ENCODE measurements at places on chromosomes 3 and 15.

DNA sequence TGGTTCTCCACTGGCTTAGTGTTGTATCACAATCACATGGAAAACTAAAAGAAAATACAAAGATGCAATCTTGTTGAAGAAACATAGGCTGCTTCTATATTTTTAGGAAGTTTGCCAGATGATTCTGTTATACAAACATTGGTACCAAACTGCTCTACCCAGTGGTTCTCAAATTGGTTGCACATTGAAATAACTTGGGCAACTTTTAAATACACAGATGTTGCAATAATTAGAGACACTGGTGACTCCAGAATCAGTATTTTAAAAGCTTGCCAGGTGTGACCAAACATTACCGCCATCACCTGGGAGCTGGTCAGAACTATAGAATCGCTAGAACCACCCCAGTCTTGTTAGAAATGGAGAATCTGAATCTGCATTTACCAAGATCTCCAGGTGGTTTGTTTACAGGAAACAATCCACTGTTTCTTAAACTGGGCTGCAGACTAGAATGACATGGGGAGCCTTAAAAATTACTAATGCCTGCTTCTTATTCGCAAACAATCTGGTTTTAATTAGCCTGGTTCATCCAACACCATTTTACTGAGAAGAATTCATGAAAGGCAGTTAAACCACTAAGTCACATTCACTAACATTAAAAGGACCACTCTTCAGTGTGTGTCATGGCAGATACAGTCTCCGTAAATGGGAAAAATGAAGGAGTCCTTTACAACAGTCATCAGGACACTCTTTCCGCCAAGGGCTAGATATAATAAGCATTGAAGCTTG is 76.5 kb downstream of the ACAP2 start:
- no peak overlapping the region for H3K4me3 ChIP-seq
- no peak for DNase-seq
- no peak overlapping the region for H3K27ac ChIP-seq
- H3K4me1 ChIP-seq: peaks cover 2% of the 10 kb centered on the region

DNA sequence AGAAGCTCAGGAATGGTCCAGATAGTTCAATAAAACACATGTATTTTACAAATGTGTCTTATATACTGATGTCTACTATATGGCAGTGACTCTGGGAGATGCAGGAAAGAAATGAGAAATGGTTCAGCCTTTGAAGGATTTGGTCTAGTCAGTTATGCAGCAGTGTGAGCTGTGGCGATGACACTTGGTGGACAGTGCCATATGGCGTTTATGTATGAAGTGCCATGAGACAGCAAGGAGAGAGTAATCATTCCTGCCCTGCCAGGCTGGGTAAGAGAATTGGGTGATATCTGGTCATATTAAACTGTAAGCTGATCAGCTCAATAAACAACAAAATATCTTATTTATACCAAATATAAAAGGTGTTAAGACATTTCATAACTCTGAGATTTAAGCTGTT is 47.6 kb upstream of the ANP32A start:
- no peaks in the 10 kb centered on the region for H3K36me3 ChIP-seq
- DNase-seq: peak; percentile 24
- no peak overlapping the region for H3K4me3 ChIP-seq
- H3K4me1 ChIP-seq: no peaks in the 10 kb centered on the region

GRCh38 chr15:81293728-81294515 is 30.0 kb downstream of the STARD5 start:
- H3K27me3 ChIP-seq: no peaks in the 10 kb centered on the region
- DNase-seq: peak; percentile 93
- peaks cover 72% of the 10 kb centered on the region for H3K4me1 ChIP-seq
- H3K4me3 ChIP-seq: peak overlapping the region; percentile 94

DNA sequence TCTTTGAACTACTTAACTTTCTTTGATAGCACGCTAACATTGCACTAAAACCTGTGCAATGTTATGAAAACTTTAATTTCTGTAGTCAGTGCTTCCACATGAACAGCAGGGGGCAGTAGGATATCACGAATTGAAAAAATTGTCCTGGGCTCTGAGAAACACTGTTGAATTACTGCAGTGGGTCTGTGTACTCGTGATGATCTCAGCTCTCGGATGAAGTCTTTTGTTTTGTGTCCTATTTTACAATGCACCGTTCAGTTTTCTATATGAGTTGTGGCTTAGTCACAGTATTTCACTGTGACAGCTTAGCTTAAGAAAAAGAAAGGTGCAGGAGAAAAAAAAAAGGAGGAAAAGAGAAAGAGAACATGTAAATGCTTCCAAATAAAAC is 141.3 kb upstream of the CCDC54 start:
- H3K4me3 ChIP-seq: peak overlapping the region; percentile 71
- no peaks in the 10 kb centered on the region for H3K36me3 ChIP-seq
- peaks cover 17% of the 10 kb centered on the region for H3K27me3 ChIP-seq
- H3K4me1 ChIP-seq: peaks cover 11% of the 10 kb centered on the region
- peak; percentile 88 for DNase-seq
- no peak overlapping the region for H3K27ac ChIP-seq

DNA sequence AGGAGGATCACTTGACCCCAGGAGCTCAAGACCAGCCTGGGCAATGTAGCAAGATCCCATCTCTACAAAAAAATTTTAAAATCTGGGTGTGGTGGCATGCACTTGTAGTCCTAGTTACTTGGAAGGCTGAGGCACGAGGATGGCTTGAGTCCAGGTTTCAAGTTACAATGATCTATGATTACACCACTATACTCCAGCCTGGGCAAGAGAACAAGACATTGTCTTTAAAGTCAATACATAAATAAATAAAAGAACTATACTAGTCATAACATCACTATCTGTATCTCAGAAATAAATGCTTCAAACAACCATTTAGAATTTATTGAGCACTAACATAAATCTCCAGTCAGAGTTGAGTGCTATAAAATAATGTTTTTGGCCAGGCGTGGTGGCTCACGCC is 8.5 kb upstream of the PHLDB2 start:
- no peak overlapping the region for H3K27ac ChIP-seq
- DNase-seq: no peak
- no peaks in the 10 kb centered on the region for H3K36me3 ChIP-seq
- H3K4me3 ChIP-seq: no peak overlapping the region
- peaks cover 3% of the 10 kb centered on the region for H3K4me1 ChIP-seq

- peaks cover 13% of the 10 kb centered on the region for H3K4me1 ChIP-seq
- H3K36me3 ChIP-seq: no peaks in the 10 kb centered on the region
- peak; percentile 98 for DNase-seq
- no peaks in the 10 kb centered on the region for H3K27me3 ChIP-seq
- peak within 1 kb of the TSS; percentile 95 for H3K4me3 ChIP-seq
Measured at GRCh38 chr3:27368831-27369607, at the start of gene NEK10. Gene NEK10 (minus strand): TSS chr3:27369383. CDS start chr3:27352882, 16,501 bp downstream.

DNA sequence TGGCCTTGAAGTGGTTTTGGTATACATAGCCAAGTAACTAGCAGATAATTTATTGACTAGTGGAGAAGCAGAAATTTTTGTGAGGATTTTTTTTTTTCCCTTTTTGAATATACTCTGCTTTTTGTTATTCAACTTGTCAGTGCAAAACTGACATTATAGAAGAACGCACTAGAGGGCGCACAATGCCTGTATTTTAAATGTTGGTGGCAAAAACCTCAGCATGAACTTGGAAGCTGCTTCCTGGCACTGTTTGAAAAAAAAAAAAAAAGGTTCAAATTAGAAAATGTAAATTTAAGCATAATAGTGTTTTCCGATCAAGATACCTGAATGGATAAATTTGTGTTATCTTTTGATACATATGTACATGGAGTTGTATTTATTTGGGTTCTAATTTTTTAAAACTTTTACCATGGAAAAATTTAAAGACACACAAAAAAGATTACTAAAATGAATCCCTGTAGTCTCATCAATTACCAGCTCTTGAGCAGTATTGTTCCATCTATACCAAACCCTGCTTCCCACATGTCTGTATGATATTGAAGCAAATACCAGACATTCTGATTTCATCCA is 56.0 kb downstream of the SLC25A26 start:
- H3K27me3 ChIP-seq: no peaks in the 10 kb centered on the region
- H3K27ac ChIP-seq: no peak overlapping the region
- no peak overlapping the region for H3K4me3 ChIP-seq
- H3K36me3 ChIP-seq: peaks cover 5% of the 10 kb centered on the region
- peaks cover 7% of the 10 kb centered on the region for H3K4me1 ChIP-seq
- DNase-seq: peak; percentile 90

- H3K27me3 ChIP-seq: peaks cover 29% of the 10 kb centered on the region
- H3K4me3 ChIP-seq: no peak overlapping the region
Measured at GRCh38 chr15:99055555-99056134, 48.1 kb upstream of the PGPEP1L start.

- peaks cover 2% of the 10 kb centered on the region for H3K27me3 ChIP-seq
- peaks cover 45% of the 10 kb centered on the region for H3K4me1 ChIP-seq
- peaks cover 29% of the 10 kb centered on the region for H3K36me3 ChIP-seq
- H3K27ac ChIP-seq: peak overlapping the region; percentile 98
- no peak for DNase-seq
Measured at GRCh38 chr15:92880796-92881195, 19.3 kb upstream of the CHD2 start.

- H3K4me3 ChIP-seq: no peak overlapping the region
- H3K36me3 ChIP-seq: peaks cover 2% of the 10 kb centered on the region
- no peak for DNase-seq
- H3K4me1 ChIP-seq: peaks cover 40% of the 10 kb centered on the region
- peaks cover 75% of the 10 kb centered on the region for H3K27me3 ChIP-seq
Measured at GRCh38 chr15:94587113-94587512, 355.8 kb downstream of the MCTP2 start.

DNA sequence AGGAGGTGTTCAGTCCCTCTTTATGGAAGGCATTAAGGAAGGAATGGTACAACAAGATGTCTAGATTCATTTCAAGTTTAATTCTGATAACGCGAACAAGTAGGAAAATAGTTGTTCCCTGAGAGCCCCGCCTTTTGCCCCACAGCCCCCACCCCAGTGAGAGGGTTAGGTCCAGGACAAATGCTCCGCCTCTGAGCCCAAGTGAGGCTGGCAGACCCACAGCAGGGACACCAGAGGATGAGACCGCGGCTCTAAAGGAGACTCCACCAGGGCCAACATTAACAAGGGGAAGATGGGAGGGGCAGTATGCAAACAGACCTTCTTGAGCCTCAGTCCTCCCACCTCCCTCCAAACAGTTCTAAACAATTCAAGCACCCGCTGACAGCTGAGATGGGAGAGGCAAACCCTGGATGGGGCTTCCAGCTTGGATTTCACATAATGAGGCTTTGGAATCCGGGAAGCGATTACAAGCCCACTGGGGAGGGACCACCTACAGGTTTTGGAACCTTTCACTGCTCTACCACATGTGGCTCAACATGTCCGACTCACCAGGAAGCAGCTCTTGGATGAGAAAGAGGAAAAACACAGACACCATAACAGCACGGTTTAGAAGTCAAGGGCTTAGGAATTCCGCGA is 42.9 kb upstream of the IREB2 start:
- H3K4me1 ChIP-seq: no peaks in the 10 kb centered on the region
- no peaks in the 10 kb centered on the region for H3K27me3 ChIP-seq
- DNase-seq: no peak
- H3K4me3 ChIP-seq: no peak overlapping the region

- peaks cover 8% of the 10 kb centered on the region for H3K4me1 ChIP-seq
- peak within 1 kb of the TSS; percentile 80 for H3K4me3 ChIP-seq
- DNase-seq: peak; percentile 96
- peaks cover under 1% of the 10 kb centered on the region for H3K36me3 ChIP-seq
Measured at GRCh38 chr15:90249203-90249863, at the start of gene TTLL13. Gene TTLL13 (plus strand): TSS chr15:90249556. CDS start chr15:90250631, 1,075 bp downstream.

GRCh38 chr15:59867086-59867855 is 136.8 kb upstream of the FOXB1 start:
- no peak overlapping the region for H3K27ac ChIP-seq
- H3K27me3 ChIP-seq: peaks cover 29% of the 10 kb centered on the region
- DNase-seq: no peak
- no peaks in the 10 kb centered on the region for H3K36me3 ChIP-seq
- H3K4me1 ChIP-seq: no peaks in the 10 kb centered on the region

DNA sequence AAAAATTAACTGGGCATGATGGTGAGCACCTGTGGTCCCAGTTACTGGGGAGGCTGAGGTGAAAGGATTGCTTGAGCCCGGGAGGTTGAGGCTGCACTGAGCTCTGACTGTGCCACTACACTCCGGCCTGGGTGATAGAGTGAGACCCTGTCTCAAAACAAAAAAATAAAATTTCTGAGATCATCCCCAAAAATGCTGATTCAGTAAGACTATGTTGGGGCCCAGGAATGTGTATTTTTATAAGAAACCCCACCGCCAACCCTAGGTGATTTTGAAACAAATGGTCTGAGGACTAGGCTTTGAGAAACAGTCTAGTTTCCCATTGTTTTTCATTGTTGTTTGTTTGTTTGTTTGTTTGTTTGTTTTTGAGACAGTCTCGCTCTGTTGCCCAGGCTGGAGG is 4.1 kb downstream of the SLC27A2 start:
- no peaks in the 10 kb centered on the region for H3K27me3 ChIP-seq
- peak overlapping the region; percentile 50 for H3K4me3 ChIP-seq
- peaks cover 58% of the 10 kb centered on the region for H3K36me3 ChIP-seq
- peaks cover 62% of the 10 kb centered on the region for H3K4me1 ChIP-seq
- no peak for DNase-seq

Measured in activated CD4-positive, alpha-beta T cell treated with anti-CD3 and anti-CD28 coated beads, Interleukin-2, amount 10 ng/mL, durations not matched to agents 24 days and 14 days (primary cell).